DMS53 (cell line): ENCODE measurements at places on chromosomes 3 and 15.

DNA sequence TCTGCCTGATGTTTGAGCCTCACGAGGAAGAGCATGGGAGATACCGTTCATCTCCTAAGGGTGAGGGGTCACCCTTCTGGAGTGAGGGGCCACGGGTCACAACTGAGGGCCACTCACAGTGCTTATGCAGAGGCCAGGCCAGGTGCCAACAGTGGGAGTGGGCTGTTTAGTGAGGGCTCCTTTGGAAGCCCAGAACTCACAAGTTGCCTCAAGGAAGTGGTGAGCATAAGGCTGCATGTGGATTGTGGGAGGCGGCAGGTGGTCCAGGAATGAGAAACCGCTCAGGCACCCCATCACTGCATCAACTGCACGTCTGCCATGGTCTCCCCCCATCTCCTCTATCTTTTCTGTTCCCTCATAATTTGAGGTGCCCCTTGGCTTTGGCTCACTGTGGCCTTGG, 26.5 kb downstream of the SPSB4 start:
- DNase-seq: no peak

- DNase-seq: no peak
Observed at GRCh38 chr15:78205856-78206255, 28.5 kb downstream of the ACSBG1 start.

DNA sequence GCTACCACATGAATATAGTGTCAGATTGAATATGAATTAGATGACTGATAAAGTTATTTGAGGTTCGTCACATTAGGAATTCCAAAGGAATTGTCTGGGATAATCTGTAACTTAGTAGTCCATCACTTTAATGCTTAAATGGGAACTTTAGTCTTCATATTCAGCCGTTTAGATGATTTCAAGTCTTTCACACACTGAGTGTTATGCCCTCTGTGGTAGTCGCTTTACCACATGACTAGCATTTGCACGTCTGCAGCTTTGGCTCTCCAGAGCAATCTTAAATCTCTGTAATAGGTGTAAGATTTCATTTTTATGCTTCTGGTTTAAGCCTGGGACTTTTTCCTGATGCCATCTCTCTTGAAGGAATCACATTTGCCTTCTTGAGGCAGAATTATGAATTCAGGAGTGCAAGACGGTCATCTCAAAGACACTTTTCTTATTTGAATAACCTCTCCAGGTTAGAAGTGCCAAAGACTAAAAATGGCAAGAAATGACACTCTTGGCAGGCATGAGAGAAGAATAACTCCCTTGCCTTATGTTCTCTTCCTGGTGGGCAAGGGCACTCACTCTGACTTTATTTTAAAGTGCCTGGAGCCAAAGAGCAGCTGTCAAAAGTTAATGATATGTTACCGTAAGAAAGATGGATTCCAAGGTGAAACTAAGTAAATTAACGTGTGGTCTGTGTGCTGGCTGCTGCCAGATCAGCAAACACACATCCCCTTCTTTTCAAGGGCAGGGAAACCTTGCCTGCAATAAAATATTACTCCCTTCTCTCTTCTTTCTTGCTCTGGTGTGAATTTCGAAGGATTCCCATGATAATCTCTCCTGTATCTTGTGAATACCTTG, 153.3 kb downstream of the B3GALNT1 start:
- no peak for DNase-seq

DNA sequence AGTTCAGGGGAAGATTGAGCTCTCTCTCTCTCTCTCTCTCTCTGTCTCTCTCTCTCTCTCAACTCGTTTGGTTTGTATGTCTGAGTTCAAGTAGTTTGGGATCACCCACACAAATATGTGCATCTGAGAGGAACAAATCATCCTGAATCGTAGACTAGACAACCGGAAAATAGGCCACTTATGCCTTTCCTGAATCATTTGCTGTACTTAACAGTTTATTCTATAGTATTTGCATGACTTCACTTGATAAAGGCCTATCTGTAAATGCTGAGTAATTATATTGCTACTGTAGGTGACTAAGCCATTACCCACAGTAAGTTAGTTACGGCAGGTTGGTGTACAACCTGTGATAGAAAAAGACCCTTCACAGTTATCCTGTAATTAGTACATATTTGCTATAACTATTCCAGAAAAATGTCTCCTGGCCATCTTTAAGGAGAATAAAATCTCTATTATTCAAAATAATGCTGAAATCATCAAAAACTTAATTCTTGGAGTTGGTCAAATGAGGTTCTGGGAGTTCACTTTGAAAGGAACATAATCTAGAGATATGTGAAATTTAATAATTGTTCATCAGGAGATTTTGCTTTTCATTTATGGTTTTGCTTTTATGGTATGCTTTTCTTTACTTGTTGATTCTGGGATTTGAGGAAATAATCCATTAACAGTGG, 31.1 kb downstream of the OXSM start:
- no peak for DNase-seq

DNA sequence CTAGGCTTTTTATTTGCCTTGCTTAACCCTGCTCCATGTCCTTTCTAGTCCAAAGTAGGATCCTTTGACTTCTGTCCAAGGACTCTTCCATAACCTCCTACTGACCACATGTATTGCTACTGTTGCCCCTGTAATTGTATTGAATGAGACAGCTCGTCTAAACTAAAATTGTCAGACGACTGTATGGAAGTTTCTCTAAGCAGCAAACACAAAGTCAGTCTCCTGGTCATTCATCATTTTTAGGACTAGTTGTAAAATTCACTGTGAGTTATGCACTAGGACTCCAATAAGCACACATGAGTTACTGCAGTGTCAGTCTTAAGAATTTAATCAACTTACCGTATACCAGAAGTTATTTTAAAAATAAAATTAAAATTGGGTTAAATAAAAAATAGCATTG, 32.8 kb downstream of the SLTM start:
- DNase-seq: no peak
